ENCODE measurements at places on chromosomes 5 and 9.

DNA sequence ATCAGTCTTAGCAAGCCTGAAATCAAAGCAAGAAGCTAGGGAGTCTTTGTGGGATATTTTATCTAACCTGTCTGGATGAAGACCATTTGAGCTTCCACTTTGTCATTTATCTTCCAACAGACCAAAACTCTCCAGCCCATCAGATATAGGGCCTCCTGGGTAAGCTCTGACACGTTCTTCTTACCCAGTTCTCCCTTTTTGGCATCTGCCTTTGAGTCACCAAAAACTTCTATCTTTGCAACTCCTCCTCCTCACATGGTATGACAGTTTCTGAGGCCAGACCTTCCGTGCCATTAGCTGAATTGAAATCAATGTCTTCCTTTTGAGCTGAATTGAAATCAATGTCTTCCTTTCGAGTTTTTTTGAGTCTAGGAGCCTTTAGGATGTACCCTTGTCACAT is 156.6 kb upstream of the SPRY4 start:
- DNase-seq = no peak

GRCh38 chr5:68627001-68627400 is 411.4 kb downstream of the PIK3R1 start:
- no peak for DNase-seq

DNA sequence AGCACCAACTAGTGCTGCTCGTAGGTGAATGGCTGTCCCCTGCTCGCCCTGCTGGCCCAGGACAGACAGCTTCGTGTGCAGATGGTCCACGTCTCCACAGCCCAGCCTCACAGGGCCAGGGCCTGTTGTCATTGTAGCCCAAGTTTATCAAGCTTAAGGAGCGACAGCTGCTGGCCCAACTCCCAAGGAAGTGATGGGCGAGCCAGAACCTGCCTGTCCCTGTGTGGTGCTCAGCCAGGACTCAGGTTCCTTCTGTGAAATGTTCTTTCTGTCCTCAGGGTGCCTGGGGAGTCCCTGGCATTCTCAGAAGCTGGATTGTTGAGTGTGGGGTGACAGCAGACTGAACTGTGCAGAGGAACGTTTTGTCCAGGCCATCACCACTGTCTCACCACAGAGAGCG is 16.4 kb downstream of the TRIP13 start:
- DNase-seq = no peak

DNA sequence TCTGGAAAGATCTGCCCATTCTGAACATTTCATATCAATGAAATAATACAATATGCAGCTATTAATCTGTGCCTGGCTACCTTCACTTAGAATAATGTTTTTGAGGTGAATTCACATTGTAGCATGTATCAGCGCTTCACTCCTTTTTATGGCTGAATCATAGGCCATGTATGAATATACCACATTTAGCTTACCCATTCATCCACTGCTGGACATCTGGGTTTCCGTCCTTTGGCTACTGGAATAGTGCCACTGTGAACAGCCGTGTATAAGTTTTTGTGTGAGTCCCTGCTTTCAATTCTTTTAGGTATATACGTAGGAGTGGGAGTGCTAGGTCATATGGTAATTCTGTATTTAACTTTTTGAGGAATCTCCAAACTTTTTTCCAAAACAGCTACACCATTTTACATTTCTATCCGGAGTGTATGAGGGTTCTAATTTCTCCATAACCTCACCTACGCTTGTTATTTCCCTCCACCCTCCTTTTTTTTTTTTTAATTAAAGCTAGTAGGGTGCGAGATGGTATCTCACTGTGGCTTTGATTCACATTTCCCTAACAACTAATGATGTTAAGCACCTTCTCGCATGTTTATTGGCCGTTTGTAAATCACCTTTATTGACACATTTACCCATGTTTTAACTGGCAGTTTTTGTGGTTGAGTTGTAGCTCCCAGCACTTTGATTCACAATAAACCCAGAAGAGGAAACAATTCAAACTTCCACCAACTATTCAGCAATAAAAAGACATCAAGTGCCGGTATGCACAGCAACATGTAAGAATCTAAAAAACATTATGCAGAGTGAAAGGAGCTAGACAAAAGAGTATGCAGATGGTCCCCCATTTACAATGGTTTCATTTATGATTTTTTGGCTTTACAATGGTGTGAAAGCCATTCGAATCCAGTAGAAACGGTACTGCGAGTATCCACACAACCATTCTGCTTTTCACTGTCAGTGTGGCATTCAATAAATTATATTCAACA is 8.1 kb downstream of the SEMA4D start:
- no peak for DNase-seq

- DNase-seq = no peak
Measured at GRCh38 chr5:177183766-177184360, 50.3 kb downstream of the NSD1 start.

GRCh38 chr5:95725071-95725820 is 5.9 kb upstream of the RHOBTB3 start:
- DNase-seq = no peak

GRCh38 chr5:159571501-159572244 is 241.4 kb upstream of the IL12B start:
- no peak for DNase-seq

- no peak for DNase-seq
Measured at GRCh38 chr9:37187713-37188439, 67.5 kb downstream of the ZCCHC7 start.

GRCh38 chr9:113056191-113057106 is at the start of gene ZFP37:
TSS of gene ZFP37 (minus strand) at chr9:113056724. CDS start at chr9:113056688, 36 bp downstream.
- peak; percentile 95 for DNase-seq

- DNase-seq = no peak
Measured at GRCh38 chr5:73606206-73606753, 19.7 kb upstream of the ARHGEF28 start.

- DNase-seq = no peak
Measured at GRCh38 chr5:109614301-109614700, 75.4 kb upstream of the MAN2A1 start.

- DNase-seq = no peak
Measured at GRCh38 chr5:54669285-54669684, 151.7 kb downstream of the SNX18 start.

- DNase-seq = no peak
Measured at GRCh38 chr9:129209109-129209508, 31.0 kb upstream of the IER5L start.

DNA sequence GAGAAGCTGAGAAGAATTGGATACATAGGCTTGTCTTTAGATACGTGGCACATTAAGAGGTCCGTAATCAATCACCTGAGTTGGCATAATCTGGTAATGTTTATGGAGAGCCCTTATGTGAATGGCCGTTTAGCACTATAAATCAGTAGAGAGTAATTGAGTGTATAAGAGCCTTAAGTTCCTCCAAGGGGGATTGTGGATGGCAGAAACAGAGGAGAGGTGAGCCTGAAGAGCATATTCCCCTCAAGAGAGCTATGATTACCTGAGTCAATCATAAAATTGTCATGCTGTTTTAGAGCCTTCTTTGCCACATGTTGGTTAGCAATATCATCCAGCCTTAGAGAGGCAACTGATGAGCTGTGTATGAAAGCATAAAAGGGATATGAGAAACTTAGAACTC is 58.8 kb downstream of the FOCAD start:
- DNase-seq = no peak

DNA sequence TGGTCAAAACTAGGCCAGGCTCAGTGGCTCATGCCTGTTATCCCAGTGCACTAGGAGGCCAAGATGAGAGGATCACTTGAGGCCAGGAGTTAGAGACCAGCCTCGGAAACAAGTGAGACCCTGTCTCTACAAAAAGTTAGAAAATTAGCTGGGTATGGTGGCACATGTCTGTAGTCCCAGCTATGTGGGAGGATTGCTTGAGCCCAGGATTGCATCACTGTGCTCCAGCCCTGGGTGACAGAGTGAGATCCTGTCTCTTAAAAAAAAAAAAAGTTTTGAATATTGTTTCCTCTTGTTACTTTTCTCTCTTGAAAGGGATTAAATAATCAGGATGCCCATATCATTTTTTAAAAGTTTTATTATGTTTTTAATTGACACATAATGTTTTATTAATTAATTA is 7.6 kb downstream of the ARHGEF37 start:
- no peak for DNase-seq

DNA sequence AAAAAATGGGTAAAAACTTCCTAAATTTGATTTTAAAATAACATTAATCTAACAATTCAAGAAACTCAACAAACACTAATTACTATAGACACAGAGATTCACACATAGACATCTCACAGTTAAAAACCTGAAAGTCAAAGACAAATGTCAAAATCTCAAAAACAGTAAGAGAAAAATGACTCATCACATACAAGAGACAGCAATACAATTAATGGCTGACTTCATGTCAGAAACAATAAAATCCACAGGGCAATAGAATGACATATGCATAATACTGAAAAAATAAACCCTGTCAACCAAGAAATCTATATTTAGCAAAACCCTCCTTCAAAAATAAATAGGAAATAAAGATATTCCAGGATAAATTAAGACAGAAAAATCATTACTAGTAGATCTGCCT is 200.4 kb downstream of the CEMIP2 start:
- DNase-seq = no peak

DNA sequence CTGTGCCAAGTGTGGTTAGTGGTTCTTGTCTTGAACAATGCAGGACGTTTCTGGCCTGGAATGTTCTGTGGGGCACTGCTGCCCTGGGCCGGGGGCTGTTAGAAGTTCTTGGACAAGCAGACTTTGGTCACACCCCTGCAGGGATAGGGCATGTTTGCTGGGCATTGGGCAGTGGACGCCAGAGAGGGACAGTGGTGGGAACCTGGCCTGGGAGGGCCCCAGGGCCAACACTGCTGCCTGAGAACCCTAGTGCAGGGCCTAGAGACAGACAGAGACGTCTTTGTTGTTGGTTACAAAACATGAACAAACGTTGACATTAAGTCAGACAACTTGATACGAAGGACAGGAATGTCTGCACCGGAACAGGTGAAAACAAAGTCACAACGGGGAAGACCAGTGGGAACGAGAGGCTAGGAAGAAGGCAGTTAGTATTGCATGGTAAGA is 57.0 kb downstream of the WNK2 start:
- no peak for DNase-seq

GRCh38 chr5:82863266-82863665 is 213.9 kb downstream of the TMEM167A start:
- no peak for DNase-seq

GRCh38 chr9:19701991-19702390 is 86.8 kb downstream of the SLC24A2 start:
- no peak for DNase-seq

- no peak for DNase-seq
Measured at GRCh38 chr9:70170151-70170790, 88.5 kb upstream of the SMC5 start.

- no peak for DNase-seq
Measured at GRCh38 chr9:73441890-73442818, 290.5 kb downstream of the ANXA1 start.

DNA sequence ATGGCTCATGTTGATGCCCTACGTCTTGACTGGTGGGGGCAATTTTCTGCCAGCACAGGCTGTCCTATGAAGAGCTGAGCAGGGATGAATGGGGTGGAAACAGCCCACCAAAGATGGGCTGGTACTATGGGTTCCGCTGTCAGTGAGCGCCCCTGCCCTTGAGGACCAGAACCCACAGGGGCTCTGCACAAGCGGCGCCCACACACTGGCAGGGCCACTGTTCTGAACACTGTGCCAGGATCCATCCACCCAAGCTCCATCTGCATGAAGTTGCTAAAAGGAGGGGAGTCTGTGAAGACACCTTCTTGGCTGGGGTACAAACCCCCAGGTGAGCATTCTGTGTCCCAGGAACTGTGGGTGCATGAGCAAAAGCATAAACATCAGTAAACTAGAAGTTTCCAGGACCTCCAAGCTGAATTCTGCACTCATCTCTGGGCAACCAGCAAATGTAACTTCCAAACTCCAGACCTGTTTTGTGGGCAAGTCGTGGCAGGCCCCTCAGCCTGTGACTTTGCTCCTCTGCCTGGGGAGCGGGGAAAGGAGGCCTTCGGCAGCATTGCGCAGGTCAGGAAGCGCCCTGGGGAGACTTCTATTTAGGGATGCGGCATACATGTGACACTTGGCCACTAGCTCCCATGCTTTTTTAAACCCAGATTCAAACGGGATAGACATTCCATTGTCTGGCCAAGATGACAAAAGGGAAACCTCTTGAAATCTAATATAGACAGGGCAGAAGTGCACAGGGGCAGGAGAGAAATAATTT is 48.9 kb downstream of the PTPN3 start:
- no peak for DNase-seq

DNA sequence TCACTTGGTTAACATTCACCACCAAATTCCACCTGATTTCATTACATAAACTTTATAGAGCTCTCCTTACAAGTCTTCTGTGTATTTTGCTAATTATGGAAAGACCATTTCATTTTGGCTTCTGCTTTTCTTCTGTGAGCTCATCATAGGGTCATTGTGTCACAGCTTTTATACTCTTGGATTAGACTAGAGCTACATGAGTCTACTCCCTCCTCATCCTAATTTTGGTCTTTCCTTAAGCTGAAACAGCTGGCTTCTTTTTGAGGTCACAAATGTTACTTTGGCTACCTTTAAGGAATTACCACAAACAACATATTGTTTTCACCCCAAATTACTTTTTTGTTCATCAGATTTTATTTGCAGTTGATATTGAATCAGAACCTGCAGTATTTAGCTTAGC is 103.0 kb downstream of the NPR3 start:
- DNase-seq = no peak

DNA sequence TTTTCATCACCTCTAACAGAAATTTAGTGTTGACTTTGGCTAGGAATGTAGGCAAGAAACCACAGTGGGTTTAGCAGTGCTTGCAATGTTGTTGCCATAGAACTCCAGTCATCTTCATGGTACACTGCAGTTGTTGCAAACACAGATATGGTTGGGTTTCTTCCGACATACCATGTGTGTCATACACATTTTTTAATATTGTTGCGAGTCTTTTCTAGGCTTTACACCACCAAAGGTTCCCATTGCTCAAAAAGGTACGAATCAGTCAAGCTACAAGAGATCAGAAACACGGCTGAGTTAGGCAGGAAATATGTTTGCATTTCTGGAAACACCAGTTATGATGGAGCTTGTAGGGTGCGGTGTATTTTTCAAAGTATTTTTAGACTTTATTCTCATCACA is 172.4 kb downstream of the SYK start:
- DNase-seq = no peak

- DNase-seq = no peak
Measured at GRCh38 chr5:7245121-7245651, 150.8 kb upstream of the ADCY2 start.

- DNase-seq = peak; percentile 1
Measured at GRCh38 chr9:28301281-28301680, 728.0 kb upstream of the C9orf72 start.

- no peak for DNase-seq
Measured at GRCh38 chr5:28275931-28276330, 1237.5 kb upstream of the CDH9 start.

DNA sequence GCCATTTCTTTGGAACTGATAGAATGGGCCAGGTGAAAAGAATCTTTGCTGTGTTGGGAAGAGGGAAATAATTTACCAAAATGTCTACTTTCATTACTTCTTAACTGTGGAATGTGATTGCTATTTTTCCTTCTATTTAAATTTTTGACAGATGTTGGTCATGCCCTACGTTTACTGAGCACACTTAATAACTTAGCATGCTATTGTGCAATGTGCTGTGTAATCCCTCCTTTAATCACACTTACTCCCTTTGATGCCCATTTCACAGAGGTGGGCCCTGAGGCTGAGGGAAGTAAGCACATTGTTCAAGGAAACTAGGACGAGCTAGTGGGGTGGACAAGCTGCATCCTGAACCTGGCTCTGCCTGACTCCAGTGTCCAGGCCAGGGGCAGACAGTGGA is 47.8 kb upstream of the INSYN2B start:
- no peak for DNase-seq
